ENCODE measurements at places on chromosomes 1 and 21. TPM values are rescaled to one million over a fixed set of nuclear protein-coding genes. Genes with fewer than 3 reads are reported as not detected.

The ZC3H11A gene
- total RNA-seq: 154 TPM

The APCS gene
- not detected for total RNA-seq

The IL20 gene
- total RNA-seq: not detected

The CELA2B gene
- total RNA-seq: not detected

The KRTAP21-2 gene
- not detected for total RNA-seq

The AQP10 gene
- total RNA-seq: not detected

The FCGR2B gene
- total RNA-seq: 124 TPM

The OR13G1 gene
- total RNA-seq: not detected

The CACNA1E gene
- total RNA-seq: under 0.01 TPM

The SPRR1A gene
- total RNA-seq: not detected

The GPR37L1 gene
- not detected for total RNA-seq

The KIF14 gene
- under 0.01 TPM for total RNA-seq

The C1orf116 gene
- total RNA-seq: 5.6 TPM

The RPE65 gene
- total RNA-seq: 0.33 TPM

The TTC39A gene
- total RNA-seq: 0.96 TPM

The IL23R gene
- not detected for total RNA-seq

All from breast epithelium (tissue), 4 donors.